ENCODE measurements at places on chromosomes 5 and 9.

DNA sequence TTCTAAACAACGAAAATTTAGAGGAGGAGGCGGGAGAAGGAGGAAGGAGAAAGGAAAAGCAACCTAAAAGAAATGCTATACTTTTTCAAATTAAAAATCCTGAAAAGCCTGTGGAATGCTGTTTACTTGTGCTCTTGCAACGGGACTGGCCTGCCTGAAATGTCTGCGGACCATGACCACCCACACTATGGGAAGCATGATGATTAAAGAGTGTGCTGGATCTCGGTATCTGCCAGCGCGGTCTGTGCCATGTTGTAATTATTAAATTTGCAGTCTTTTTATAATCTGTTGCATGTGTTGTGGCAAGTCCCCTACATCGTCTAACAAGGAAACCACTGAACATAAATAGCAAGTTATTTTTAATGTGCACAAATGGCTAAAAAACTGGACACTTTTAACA, 111.4 kb downstream of the FANCC start:
- DNase-seq, result no peak

- no peak for DNase-seq
Observed at GRCh38 chr5:125228363-125229070, 482.1 kb upstream of the ZNF608 start.

DNA sequence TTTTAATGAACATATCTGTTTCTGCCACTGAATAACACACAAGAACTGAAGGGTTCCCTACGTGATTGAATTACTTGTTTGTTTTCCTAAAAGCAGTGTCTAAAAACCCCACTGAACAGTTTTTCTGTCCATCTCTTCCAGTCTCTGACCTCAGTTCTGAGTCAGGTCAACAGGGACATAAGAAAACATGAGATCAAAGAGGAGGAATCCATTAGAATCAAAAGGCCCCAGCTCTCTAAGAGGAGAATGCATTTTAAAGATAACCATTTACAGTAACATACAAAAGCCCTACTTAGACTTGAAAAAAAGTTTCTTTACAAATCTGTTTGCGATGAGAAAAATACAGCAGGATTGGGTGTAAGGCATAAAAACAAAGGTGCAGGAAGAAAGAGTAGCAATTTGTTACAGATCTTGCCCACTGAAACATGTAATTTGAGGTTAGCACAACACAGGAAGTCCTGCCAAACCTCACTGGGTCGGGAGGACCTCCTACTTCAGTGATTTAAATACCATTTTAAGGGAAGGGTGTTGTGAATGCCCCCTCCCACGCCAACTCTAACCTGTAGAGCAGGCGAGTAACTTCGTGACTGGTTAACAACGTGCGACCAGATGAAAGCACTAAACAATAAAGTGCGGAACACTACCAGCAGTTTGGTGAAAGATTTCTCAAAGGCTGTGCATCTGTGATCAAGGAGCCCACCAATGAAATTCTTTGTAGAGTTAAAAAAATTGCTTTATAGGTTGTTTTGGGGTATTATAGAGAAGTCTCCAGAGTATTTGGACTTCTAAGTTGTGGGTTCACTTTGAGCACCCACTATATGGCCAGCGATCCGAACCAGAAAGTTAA, 1.3 kb downstream of the QSOX2 start:
- no peak for DNase-seq

GRCh38 chr9:131963072-131964030, 116.3 kb downstream of the MED27 start:
- no peak for DNase-seq

DNA sequence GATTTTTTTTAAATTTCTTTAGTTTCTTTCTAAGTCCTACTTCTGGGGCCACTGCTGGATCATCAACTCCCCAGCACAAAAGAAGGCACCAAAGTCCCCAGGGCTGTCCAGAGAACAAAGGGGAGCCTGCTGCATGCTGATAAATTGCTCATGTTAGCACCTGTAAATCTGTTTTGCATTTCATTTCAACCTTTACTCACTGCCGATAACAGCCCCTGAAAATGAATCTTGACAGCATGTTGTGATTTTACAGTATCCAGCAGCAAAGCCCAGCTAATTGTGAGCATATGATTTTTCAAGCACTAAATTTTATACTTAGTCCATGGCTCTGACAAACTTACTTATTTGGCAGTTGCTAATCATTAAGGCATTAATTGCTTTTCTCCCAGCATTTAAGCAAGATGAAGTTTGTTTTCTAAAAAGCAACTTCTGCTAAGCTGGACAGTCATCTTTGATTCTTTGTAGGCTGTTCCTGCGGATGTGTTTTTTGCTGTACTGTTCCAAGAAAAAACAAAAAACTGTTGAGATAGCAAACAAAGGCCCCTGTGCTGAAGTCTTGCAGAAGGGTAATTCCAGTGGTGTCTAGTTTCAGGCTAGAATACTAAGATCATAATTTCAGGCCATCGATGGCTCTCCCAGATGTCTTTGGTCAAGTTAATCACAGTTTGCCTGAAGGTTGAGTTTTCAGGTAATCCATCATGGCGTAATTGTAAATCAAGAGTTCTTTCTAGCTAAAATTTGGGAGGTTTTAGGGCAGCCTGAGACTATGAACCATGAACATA, 73.1 kb upstream of the GAS1 start:
- no peak for DNase-seq

DNA sequence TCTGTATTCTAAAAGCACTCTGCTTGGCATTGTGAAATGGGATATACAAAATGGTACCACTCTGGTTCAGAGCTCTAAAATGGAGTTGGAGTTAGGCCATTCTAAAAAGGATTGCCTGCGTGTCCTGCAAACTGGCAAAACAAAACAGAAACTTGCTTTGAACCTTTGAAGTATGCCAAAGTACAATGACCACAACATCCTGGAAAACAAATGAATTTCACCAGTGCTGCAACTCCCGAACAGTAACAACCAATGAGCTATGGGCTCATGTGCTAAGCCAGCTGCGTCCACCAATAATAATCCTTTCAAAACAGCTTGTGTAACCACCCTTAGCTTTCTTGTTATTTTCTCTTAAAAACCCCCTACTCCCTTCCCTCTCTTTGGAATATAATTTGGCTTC, 88.4 kb upstream of the CXCL14 start:
- DNase-seq, result no peak

DNA sequence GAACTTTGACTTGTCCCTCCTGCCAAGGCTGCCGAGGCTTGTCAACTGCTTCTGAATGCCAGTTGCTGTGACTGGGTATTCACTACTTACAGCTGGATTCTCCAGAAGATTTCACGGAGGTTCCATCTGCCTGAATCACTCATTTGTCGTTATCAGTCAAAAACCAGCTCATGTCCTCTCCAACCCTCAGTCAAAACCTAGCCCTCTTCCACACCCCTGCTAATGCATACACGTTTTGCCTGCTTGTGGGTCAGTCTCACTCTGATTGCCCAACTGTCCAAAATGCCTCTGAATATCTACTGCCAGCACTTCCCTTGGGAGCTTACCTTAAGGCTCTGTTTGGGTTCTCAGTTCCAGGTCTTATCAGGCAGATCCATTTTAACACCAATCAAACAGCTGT, 238.6 kb upstream of the TMEM161B start:
- DNase-seq, result no peak

- no peak for DNase-seq
Observed at GRCh38 chr9:128088253-128088945, 20.4 kb downstream of the SLC25A25 start.

DNA sequence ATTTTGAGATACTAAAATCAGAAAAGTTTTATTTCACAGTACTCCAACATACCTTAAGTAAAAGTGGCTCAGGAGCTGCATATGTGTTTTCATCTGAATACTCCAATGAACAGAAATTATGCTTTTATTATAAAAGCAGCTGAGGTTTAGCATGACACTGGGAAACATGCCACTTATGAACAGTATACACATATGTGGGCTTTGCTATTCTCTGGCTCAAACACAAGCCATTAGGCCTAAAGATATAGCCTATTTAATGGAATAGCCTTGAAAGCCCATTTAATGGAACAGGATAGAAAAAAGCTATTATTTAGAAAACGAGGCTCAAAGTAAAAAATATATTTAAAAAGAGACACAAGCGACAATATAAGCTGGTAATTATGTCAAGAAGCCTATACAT, 74.1 kb downstream of the SLC38A9 start:
- DNase-seq, result no peak

DNA sequence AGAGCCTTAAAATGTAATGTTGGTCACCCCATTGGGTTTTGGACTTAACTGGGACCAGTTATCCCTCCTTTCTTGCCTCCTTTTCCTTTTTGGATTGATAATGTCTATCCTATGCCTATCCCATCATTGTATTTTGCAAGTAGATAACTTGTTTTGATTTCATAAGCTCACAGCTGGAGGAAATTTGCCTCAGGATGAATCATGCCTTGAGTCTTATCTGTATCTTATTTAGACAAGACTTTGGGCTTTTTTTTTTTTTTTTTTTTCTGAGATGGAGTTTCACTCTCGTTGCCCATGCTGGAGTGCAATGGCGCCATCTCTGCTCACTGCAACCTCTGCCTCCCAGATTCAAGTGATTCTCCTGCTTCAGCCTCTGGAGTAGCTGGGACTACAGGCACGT, 443.3 kb downstream of the DNAH5 start:
- DNase-seq, result no peak

- DNase-seq, result no peak
Observed at GRCh38 chr5:161471211-161471950, 75.1 kb downstream of the GABRB2 start.

DNA sequence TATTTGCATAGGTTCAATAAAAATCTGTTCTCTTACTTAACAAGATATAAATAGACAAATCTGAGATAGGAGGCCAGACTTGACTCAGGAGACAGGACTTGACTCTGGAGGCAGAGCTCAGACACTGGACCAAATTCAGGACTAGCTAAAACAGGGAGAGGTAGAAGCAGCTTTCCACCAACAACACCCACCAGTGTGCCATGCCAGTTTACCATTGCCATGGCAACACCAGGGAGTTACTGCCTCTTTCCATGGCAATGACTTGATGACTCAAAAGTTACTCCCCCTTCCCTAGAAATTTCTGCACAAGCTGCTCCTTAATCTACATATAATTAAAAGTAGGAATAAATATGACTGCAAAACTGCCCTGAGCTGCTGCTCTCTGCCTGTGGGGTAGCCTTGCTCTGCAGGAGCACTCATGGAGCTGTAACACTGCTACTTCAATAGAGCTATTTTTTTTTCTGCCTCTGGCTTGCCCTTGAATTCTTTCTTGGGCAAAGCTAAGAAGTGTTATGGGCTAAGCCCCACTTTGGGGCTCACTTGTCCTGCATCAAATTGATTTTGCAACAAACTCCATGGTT, 473.0 kb downstream of the PLK2 start:
- DNase-seq, result no peak

DNA sequence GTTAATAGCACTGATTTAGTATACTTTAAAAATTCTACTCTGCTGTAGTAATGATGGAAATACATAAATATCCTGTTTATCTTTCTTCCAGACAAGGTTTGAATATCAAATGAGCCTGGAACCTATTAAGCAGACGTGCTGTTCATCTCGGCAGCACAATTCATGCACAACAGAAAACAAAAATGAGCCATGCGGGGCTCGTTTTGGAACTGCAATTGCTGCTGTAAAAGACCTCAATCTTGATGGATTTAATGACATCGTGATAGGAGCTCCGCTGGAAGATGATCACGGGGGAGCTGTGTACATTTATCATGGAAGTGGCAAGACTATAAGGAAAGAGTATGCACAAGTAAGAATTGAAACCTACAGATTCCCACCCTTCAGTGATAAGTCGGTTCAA, 79.1 kb upstream of the ITGA2 start:
- no peak for DNase-seq

- DNase-seq, result no peak
Observed at GRCh38 chr9:77885104-77885672, 146.4 kb downstream of the GNAQ start.

- DNase-seq, result no peak
Observed at GRCh38 chr9:126421567-126422428, 95.2 kb downstream of the MVB12B start.

- DNase-seq, result no peak
Observed at GRCh38 chr5:522899-523440, 1.3 kb downstream of the SLC9A3 start.

DNA sequence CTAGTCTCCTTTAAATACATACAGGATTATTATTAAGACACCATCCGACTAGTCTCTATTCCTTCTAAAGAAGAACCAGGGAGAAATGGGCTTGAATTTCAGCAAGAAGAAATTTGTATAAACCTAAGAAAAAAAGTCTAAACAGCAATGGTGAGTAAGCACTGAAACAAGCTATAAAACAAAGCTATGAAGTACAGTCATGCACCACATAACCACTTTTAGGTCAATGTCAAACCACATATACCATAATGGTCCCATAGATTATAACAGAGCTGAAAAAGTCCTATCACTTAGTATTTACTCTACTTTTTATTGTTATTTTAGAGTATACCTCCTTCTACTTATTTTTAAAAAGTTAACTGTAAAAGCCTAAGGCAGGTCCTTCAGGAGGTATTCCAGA, 102.0 kb upstream of the NFIB start:
- DNase-seq, result no peak

DNA sequence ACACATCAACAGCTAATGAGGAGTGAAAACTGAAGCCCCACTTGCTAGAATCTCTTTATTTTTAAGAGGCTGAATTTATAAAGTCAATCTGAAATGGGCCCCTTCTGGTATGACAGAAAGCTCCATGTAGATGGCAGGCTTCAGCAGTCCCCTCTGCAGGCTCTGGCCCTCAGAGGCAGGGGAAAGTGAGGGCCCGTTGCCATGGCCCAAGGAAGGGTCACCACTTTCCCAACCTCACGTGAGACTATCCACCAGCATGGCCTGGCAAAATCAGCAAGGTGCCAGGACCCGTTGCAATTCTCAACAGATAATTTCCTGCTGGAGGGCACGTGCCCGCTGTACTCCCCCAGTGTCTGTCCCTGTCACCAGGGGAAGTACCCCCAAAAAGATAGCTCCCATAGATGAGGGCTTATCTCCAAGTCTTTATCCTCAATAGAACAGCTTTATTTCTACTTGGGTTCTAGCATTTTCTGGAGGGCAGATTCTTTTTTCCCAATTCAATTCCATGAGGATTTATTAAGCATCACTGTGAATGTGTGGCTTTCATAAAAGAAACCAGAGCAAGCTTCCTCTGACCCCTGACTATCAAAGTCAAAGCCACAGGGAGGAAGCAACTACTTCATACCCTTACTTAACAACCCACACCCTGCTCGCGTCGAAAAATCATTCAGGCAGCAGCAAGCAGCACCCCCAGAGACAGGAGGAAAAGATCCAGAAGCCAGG, 85.4 kb upstream of the FSTL4 start:
- DNase-seq, result no peak

GRCh38 chr5:6686915-6687409, 26.3 kb upstream of the TENT4A start:
- DNase-seq, result no peak

- no peak for DNase-seq
Observed at GRCh38 chr9:116499986-116500871, 186.9 kb upstream of the TRIM32 start.

GRCh38 chr5:60357302-60357701, 342.7 kb downstream of the DEPDC1B start:
- DNase-seq, result no peak

GRCh38 chr9:75142202-75142601, 53.9 kb downstream of the OSTF1 start:
- DNase-seq, result no peak

GRCh38 chr9:137672907-137673791, 54.3 kb downstream of the EHMT1 start:
- no peak for DNase-seq

All from effector memory CD4-positive, alpha-beta T cell (primary cell).